ENCODE measurements at places on chromosomes 6 and 20. TPM values are rescaled to one million over a fixed set of nuclear protein-coding genes. Genes with fewer than 3 reads are reported as not detected.

CRNKL1 gene
- 14.5 TPM for total RNA-seq

SCRT2 gene
- total RNA-seq = not detected

CST2 gene
- not detected for total RNA-seq

C6orf52 gene
- 3.5 TPM for total RNA-seq

CRISP2 gene
- 0.28 TPM for total RNA-seq

MAS1 gene
- 0.14 TPM for total RNA-seq

All from lung (tissue), 17 donors.